ENCODE measurements at places on chromosomes 1 and 21. TPM values are rescaled to one million over a fixed set of nuclear protein-coding genes. Genes with fewer than 3 reads are reported as not detected.

Gene ZBTB8A
- 6.1 TPM for total RNA-seq

Gene RHD
- 0.21 TPM for total RNA-seq

Gene CELA3B
- total RNA-seq, result not detected

Gene RHBG
- 1.7 TPM for total RNA-seq
